HCT116 (cell line): ENCODE measurements at places on chromosomes 4 and X. TPM values are rescaled to one million over a fixed set of nuclear protein-coding genes. Genes with fewer than 3 reads are reported as not detected.

- no peak overlapping the region for H3K4me3 ChIP-seq
- no peaks in the 10 kb centered on the region for H3K36me3 ChIP-seq
- H3K27ac ChIP-seq, result peak overlapping the region; percentile 99
- DNase-seq, result peak; percentile 82
These were observed 514.2 kb upstream of the DIPK2B start for GRCh38 chrX:45714866-45715265.

The FUNDC1 gene
- total RNA-seq, result 17.0 TPM

The CFAP47 gene
- total RNA-seq, result not detected

The OPHN1 gene
- 2.9 TPM for total RNA-seq

The EOLA1 gene
- 9.0 TPM for total RNA-seq

The DGAT2L6 gene
- not detected for total RNA-seq

The VSIG1 gene
- 0.07 TPM for total RNA-seq

The GPR78 gene
- total RNA-seq, result not detected

DNA sequence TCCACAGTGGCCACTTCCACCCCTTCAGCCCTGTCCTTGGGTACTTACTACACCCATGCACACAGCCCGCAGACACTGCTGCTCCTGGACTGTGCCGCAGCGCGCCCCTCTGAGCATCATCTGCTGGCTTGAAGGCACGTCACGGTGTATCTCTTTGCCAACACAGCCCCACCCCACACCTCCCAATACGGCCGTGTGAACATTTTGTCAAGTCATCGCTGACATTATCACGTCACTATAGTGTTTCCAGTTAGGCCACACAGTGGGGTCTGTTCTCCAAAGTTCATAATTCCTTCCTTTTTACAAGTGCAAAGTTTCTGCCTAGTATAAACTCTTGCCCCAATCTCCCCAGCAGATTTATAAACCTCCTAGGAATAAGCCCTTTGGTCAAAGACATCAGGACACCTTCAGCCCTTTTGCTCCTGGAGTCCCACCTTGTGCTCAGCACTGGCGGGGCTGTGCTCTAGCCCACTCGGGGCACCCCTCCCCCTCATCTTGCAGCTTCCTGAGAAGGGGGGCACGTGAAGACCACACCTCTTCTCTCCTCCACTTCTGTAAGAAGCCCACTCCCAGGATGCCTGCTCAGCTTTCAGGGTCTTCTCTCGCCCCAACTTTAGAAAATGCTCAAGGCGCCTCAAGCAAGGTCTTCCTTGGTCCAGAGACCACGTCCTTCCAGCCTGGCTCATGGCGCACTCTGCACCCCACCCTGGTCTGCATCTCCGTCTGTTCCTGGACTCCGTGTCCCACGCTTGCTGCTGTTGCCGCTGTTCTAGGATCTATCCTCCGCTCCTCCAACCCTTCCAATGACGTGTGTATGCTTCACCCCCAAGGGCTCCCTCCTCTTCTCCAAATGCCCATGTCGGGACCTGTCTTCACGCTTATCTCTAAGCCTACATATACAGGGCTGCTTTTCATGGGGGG lies 7.2 kb downstream of the FAM53A start:
- H3K4me1 ChIP-seq, result no peaks in the 10 kb centered on the region
- no peaks in the 10 kb centered on the region for H3K36me3 ChIP-seq
- H3K4me3 ChIP-seq, result no peak overlapping the region

- DNase-seq, result no peak
- H3K27ac ChIP-seq, result no peak overlapping the region
- no peaks in the 10 kb centered on the region for H3K27me3 ChIP-seq
- no peaks in the 10 kb centered on the region for H3K36me3 ChIP-seq
These were observed 803.6 kb downstream of the GLUD2 start for GRCh38 chrX:121851033-121851432.

The MAGEA3 gene
- total RNA-seq, result 92.7 TPM

DNA sequence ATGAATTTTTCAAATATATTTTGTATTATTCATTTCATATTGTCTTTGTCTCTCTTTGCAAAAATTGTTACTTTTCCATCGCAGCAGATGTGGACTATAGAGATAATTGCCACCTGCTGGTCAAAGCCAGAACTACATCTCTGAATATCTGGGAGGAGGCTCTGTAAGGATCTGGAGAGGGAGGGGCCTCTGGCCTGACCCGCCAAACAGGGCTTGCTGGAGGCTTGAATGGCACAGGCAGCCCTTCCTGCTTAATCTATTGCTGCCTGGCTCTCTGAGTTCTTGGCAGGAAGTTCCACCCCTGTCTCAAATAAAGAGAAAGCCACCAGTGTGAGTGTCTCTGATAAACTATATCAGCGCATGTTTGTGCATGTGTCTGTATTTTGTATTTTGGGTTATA lies 132.4 kb downstream of the ZMAT1 start:
- no peaks in the 10 kb centered on the region for H3K4me1 ChIP-seq
- no peak overlapping the region for H3K27ac ChIP-seq
- DNase-seq, result peak; percentile 76
- H3K4me3 ChIP-seq, result no peak overlapping the region
- H3K36me3 ChIP-seq, result no peaks in the 10 kb centered on the region

The REPS2 gene
- total RNA-seq, result 4.5 TPM

GRCh38 chr4:11480683-11481082 lies 52.0 kb upstream of the HS3ST1 start:
- H3K4me3 ChIP-seq, result no peak overlapping the region
- H3K27ac ChIP-seq, result no peak overlapping the region
- H3K36me3 ChIP-seq, result no peaks in the 10 kb centered on the region
- no peak for DNase-seq
- H3K27me3 ChIP-seq, result no peaks in the 10 kb centered on the region

- H3K27ac ChIP-seq, result no peak overlapping the region
- H3K27me3 ChIP-seq, result no peaks in the 10 kb centered on the region
- no peak for DNase-seq
- H3K36me3 ChIP-seq, result no peaks in the 10 kb centered on the region
These were observed 2519.6 kb downstream of the ARAP2 start for GRCh38 chr4:33724685-33725084.

The ZMYM3 gene
- 32.9 TPM for total RNA-seq

DNA sequence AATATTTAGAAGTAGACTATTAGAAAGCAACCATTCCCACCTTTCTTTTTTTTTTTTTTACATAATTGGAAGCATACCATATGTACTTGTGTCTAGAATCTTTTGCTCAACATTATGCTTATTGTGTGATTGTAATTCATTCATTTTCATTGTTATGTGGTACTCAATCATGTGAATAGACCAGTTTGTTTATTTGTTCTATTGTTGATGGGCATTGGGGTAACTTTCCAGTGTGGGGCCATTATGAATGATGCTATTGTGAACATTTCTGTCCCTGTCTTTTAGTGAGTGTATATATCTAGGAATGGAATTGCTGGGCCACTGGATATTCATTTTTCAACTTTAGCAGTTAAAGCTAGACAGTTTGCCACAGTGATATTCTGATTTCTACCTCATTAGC lies 62.5 kb upstream of the MCUB start:
- H3K4me1 ChIP-seq, result no peaks in the 10 kb centered on the region
- H3K27me3 ChIP-seq, result no peaks in the 10 kb centered on the region
- DNase-seq, result no peak
- no peak overlapping the region for H3K4me3 ChIP-seq
- H3K27ac ChIP-seq, result no peak overlapping the region

The MAPK10 gene
- total RNA-seq, result 0.52 TPM

- no peak overlapping the region for H3K27ac ChIP-seq
- no peak overlapping the region for H3K4me3 ChIP-seq
- H3K36me3 ChIP-seq, result no peaks in the 10 kb centered on the region
- no peaks in the 10 kb centered on the region for H3K27me3 ChIP-seq
- no peak for DNase-seq
- no peaks in the 10 kb centered on the region for H3K4me1 ChIP-seq
These were observed 155.9 kb upstream of the PJA1 start for GRCh38 chrX:69321006-69321655.

The MCF2 gene
- 0.15 TPM for total RNA-seq

DNA sequence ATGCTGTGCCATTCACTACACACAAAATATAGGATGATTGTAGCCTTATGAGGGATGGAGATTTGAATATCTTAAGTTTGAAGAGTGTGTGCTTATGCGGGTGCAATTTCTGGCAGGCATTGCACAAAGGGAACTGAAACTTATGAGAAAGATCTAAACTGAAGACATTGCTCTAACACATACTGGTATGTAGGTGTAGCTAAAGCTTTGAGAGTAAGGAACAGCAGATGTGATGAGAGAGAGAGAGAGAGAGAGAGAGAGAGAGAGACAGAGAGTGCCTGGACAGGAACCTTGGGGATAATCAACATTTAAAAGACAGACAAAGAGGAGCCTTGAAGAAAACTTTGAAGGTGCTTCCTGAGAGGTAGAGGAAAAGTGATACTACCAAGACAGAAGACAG lies 379.7 kb downstream of the SPRY1 start:
- no peaks in the 10 kb centered on the region for H3K4me1 ChIP-seq
- DNase-seq, result no peak
- no peak overlapping the region for H3K27ac ChIP-seq
- H3K27me3 ChIP-seq, result no peaks in the 10 kb centered on the region
- H3K4me3 ChIP-seq, result no peak overlapping the region

The PASD1 gene
- total RNA-seq, result not detected

The GABRG1 gene
- total RNA-seq, result not detected

GRCh38 chr4:142566243-142566642 lies 279.9 kb downstream of the INPP4B start:
- H3K4me1 ChIP-seq, result peaks cover 32% of the 10 kb centered on the region
- peak overlapping the region; percentile 2; the same call in 1 of the 2 replicates for H3K27ac ChIP-seq
- DNase-seq, result no peak
- H3K4me3 ChIP-seq, result no peak overlapping the region
- no peaks in the 10 kb centered on the region for H3K27me3 ChIP-seq

The CRMP1 gene
- not detected for total RNA-seq

The AFAP1 gene
- 19.4 TPM for total RNA-seq

The CXorf58 gene
- not detected for total RNA-seq

- no peaks in the 10 kb centered on the region for H3K36me3 ChIP-seq
- no peaks in the 10 kb centered on the region for H3K27me3 ChIP-seq
- H3K4me1 ChIP-seq, result 0 out of 2 replicates have a peak, but pooled peaks cover 3% of the 10 kb centered on the region
- H3K4me3 ChIP-seq, result no peak overlapping the region
These were observed 369.8 kb downstream of the DTHD1 start for GRCh38 chr4:36651253-36651652.

- H3K27ac ChIP-seq, result no peak overlapping the region
- peaks cover 15% of the 10 kb centered on the region for H3K4me1 ChIP-seq
- no peaks in the 10 kb centered on the region for H3K36me3 ChIP-seq
- no peaks in the 10 kb centered on the region for H3K27me3 ChIP-seq
These were observed 32.8 kb upstream of the RELL1 start for GRCh38 chr4:37719021-37719420.
